ENCODE measurements at places on chromosomes 4 and X. TPM values are rescaled to one million over a fixed set of nuclear protein-coding genes. Genes with fewer than 3 reads are reported as not detected.

SMR3B gene
- not detected for total RNA-seq

TBC1D1 gene
- total RNA-seq, result 84.9 TPM

FAM47E gene
- total RNA-seq, result 5.6 TPM

CENPVL1 gene
- total RNA-seq, result not detected

HSFX4 gene
- not detected for total RNA-seq

TGIF2LX gene
- total RNA-seq, result not detected

TIMM8A gene
- total RNA-seq, result 6.6 TPM

CTAG1B gene
- total RNA-seq, result not detected

BBS12 gene
- total RNA-seq, result 4.2 TPM

PDLIM3 gene
- 33.7 TPM for total RNA-seq

HS3ST1 gene
- 0.16 TPM for total RNA-seq

MAGEB2 gene
- total RNA-seq, result not detected

TFE3 gene
- 90.3 TPM for total RNA-seq

SORBS2 gene
- 33.0 TPM for total RNA-seq

TRPC5OS gene
- total RNA-seq, result not detected

ARMCX4 gene
- 11.9 TPM for total RNA-seq

ADH1A gene
- 0.82 TPM for total RNA-seq

BCORL1 gene
- 13.9 TPM for total RNA-seq

CXCL10 gene
- not detected for total RNA-seq

AKAP17A gene
- 49.4 TPM for total RNA-seq

FAM9C gene
- total RNA-seq, result not detected

MBNL3 gene
- total RNA-seq, result 28.4 TPM

FHDC1 gene
- 0.49 TPM for total RNA-seq

CSTF2 gene
- 7.3 TPM for total RNA-seq

TBC1D9 gene
- total RNA-seq, result 50.7 TPM

RAI2 gene
- 56.4 TPM for total RNA-seq

SHROOM4 gene
- 9.7 TPM for total RNA-seq

GAB3 gene
- 8.6 TPM for total RNA-seq

TNMD gene
- total RNA-seq, result 11.1 TPM

STPG2 gene
- not detected for total RNA-seq

INTU gene
- 7.7 TPM for total RNA-seq

NDUFA1 gene
- 57.3 TPM for total RNA-seq

HMX1 gene
- not detected for total RNA-seq

SUPT20HL2 gene
- not detected for total RNA-seq

GYPA gene
- not detected for total RNA-seq

ZNF280C gene
- 4.1 TPM for total RNA-seq

FNIP2 gene
- 75.3 TPM for total RNA-seq

ZCCHC18 gene
- 0.51 TPM for total RNA-seq

MAGED4B gene
- not detected for total RNA-seq

ZNF732 gene
- total RNA-seq, result not detected

KLF8 gene
- 25.8 TPM for total RNA-seq
